Spleen (tissue), 13 donors: ENCODE measurements at places on chromosomes 12 and 14.

DNA sequence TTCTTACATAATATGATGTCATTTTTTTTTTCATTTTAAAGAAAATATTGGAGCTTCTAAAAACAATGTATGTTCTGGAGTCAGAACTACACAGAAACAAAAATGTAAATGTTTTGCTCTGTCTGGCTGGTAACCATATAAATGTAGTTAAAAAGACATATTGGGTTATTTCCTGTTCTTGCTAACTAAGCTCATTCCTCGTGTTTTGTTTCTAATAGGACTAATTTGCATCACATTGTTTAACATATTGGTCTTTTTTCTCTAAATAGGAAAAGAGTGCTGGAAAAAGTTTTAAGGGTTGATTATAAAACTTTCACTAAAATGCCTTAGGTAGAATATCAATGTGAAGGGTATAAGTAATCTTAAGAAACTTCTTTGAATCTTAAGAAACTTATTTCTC is 221.3 kb downstream of the SLC6A15 start:
- no peak for DNase-seq

DNA sequence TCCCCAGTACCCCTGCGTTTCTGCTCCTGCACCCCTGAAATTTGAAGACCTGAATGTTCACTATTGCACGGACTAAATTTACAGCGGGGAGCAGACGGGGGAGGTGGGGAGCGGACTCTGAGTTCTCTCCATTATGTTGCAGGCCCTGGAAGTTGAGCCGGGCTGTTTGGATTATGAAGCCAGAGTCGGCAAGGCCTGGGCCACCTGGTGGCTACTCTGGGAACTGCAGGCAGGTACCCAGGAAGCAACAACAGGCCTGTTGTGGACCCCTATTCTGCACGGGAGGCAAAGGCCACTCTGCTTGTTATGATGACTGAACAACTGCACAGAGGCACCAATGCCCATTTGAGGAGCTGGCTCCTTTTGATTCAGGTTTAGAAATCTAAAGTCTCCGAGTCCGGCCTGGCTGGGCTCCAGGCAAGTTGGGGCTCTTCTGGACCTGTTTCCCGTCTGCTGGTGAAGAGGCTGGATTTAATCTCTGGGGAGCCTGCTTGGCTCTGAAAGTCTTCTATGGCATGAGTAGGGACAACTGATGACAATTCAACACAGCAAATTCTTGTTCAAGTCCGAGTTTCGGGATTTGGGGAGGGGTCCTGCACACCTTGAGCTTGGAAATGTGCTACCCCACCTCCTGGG is 34.1 kb upstream of the FAM181A start:
- peak; percentile 87 for DNase-seq

- DNase-seq = no peak
Measured at GRCh38 chr14:33484264-33484663, 466.6 kb downstream of the EGLN3 start.

DNA sequence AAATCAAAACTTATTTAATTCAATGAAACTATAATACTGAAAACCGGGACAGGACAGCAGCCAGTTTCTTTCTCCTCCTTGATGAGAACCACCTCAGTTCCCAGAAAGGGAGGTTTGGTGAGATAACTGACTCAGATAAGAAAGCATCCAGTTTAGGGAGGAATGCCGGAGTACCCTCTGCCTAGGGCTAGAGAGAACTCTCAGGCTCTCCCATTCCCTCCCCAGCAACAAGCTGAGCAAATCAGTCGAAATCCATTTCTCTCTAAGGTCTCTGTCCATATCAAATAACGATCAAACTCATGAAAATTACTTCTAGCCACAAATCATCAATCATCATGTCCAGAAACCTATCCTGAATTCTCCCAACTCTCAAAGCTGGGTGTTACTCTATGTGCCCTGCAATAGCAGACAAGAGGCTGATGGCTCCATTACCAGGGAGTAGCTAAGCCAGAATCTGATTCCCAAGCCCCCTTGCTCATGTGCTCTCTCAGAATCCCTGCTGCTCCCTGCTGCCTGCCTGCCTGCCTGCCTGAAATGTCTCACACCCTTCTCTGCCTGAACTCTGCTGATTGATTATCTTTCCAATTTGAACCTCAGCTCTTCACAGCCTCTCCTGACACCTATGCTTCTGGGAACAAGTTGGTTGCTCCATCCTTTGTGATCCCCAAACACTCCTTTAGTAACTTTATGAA is 49.4 kb downstream of the SLC25A47 start:
- DNase-seq = no peak

DNA sequence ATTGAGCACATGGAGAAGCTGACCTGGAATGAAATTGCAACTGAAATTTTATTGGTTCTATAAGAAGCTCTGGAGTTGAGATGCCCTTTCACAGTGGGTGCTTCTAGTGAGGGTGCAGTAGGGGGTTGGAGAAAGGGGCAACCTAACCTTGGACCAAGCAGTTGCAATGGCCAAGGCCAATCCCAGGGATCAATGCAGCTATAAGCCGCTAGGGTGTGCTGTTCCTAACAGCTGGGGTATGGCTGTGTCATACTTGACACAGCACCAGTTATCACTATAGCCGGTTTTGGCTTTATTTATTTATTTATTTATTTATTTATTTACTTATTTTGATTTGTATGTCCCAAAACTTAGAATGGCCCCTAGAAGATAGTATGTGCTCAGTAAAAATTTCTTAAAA is 505.9 kb downstream of the FLRT2 start:
- DNase-seq = no peak

DNA sequence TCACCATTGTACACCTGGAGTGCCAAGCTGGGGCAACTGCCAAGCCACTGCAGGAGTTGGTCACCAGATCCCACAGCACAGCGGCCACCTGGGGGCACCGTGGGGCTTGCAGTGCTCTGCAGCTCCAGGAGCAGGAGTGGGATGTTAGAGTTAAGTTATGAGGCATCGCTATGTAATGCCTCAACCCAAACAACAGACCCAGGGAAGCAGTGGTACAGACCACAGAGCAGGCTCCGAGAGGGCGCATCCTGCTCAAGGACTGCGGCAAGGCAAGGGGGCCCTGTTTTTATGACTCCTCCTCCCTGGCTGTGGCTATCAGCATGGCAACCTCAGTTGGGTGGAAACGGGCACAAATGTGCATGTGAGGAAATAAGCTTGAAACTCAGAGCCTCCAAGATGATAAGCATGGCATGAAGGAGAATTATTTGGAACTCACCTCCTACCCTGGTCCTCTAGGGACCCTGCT is 63.1 kb downstream of the ARL6IP4 start:
- DNase-seq = peak; percentile 95
